ENCODE measurements at places on chromosomes 5 and 9. TPM values are rescaled to one million over a fixed set of nuclear protein-coding genes. Genes with fewer than 3 reads are reported as not detected.

DNA sequence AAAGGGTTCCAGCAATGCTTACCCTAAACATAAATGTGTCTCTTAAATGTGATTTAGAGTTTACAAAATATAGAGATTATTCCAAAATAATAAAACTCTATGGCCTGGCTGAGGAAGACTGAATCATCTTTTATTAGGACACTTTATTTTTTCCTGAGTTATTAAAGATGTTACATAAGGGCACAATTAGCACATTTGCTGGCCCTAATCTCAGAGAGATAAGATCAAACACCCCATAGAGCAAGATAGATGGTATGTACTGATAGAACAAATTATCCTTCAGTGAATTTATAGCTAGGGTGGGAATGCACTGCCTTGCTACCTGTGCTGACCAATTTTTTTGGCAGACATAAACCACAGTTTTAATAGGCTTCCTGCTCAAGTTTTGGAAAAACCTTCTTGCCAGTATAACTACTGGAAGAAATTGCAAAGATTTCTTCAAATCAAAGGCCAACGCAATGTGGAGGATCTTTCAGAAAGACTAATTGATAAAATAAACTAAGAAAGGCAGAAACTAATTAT, 367.1 kb upstream of the MPDZ start:
- no peak for DNase-seq
- H3K27ac ChIP-seq, result no peak overlapping the region
- H3K27me3 ChIP-seq, result no peaks in the 10 kb centered on the region
- H3K4me1 ChIP-seq, result peaks cover 8% of the 10 kb centered on the region

FIBCD1 gene
- not detected for total RNA-seq

DNA sequence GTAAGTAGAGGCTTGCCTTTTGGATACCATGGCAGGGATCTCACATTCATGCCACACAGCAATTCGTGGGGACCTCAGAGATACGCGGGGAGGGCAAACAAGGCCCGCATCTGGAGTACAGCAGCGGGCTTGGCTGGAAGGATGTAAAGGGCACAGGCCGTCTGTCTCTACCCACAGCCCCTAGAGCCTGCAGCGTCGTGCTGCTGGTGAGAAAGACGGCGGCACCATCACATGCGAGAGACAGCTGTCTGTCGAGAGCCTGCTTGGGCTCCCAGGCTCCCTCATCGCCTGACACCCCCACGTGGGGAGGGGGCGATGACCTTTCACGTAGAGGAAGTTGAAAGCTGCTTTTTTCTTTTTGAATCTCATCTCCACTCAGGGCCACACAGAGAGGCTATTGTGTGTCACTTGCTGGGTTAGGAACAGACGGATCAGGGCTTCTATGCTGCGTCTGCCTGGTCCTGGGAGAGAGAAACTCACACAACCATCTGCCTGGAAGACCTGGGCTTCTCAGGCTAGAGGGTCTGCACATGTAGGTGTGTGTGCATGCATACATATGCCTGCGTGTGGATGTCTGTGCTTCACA, 134.6 kb upstream of the PPP1R26 start:
- no peaks in the 10 kb centered on the region for H3K27me3 ChIP-seq
- H3K4me3 ChIP-seq, result no peak overlapping the region
- no peaks in the 10 kb centered on the region for H3K36me3 ChIP-seq
- no peak for DNase-seq
- H3K4me1 ChIP-seq, result peaks cover 7% of the 10 kb centered on the region
- H3K27ac ChIP-seq, result no peak overlapping the region

CMBL gene
- total RNA-seq, result 5.9 TPM

- H3K4me3 ChIP-seq, result no peak overlapping the region
- no peaks in the 10 kb centered on the region for H3K4me1 ChIP-seq
- H3K27ac ChIP-seq, result no peak overlapping the region
These were observed 98.7 kb downstream of the PAX5 start for GRCh38 chr9:36935332-36935731.

DNA sequence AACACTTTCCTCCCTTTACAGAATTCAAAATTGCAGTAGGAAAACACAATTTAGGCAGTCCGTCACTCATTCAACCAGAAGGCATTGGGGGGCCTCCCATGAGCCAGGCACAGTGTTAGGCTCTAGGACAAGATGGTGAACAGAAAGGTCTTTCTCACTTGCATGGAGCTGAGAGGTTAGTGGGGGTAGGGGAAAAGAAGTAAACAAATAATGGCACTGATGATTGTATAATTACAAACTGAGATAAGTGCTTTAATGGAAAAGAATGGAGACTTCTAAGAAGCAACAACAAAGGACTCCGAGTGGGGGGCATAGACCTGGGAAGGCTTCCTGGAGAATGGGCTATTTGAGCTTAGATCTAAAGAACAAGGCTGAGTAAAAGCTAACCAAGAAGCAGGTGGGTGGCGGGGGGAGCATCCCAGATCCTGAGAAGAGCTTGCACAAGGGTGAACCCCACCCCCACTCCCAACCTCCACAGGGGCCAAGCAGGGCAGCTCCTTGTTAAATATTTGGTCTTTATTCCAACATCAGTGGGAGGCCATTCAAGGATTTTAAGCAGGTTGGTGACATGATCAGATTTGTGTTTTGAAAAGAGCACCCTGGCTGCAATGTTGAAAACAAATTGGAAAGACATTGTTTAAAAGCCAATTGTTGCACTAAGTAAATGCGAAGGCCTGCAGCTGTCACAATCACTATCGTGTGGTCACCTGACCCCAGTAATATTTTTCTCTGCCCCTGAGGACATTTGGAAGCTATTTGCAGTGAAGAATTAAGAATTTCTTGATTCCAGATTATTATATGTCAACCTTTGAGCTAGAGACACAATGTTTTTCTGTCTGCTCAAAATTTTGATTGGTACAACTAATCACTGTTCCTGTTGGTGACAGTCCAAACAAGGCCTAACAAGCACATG, 73.9 kb upstream of the EFNA5 start:
- H3K27ac ChIP-seq, result no peak overlapping the region
- DNase-seq, result no peak
- no peaks in the 10 kb centered on the region for H3K36me3 ChIP-seq
- H3K4me3 ChIP-seq, result no peak overlapping the region
- H3K27me3 ChIP-seq, result no peaks in the 10 kb centered on the region

LPAR1 gene
- total RNA-seq, result 83.0 TPM

RETREG1 gene
- total RNA-seq, result 27.7 TPM

PCDHGC4 gene
- 4.9 TPM for total RNA-seq

GRCh38 chr5:179577286-179577960, 27.1 kb downstream of the RUFY1 start:
- peaks cover 61% of the 10 kb centered on the region for H3K36me3 ChIP-seq
- no peak for DNase-seq
- no peak overlapping the region for H3K4me3 ChIP-seq

GRCh38 chr5:8013948-8014710, 145.2 kb downstream of the MTRR start:
- no peaks in the 10 kb centered on the region for H3K36me3 ChIP-seq
- no peak overlapping the region for H3K27ac ChIP-seq

GRCh38 chr5:90598293-90598692, 39.7 kb downstream of the ADGRV1 start:
- no peaks in the 10 kb centered on the region for H3K4me1 ChIP-seq
- no peak overlapping the region for H3K4me3 ChIP-seq
- no peak overlapping the region for H3K27ac ChIP-seq
- no peaks in the 10 kb centered on the region for H3K27me3 ChIP-seq
- H3K36me3 ChIP-seq, result no peaks in the 10 kb centered on the region

- H3K27me3 ChIP-seq, result no peaks in the 10 kb centered on the region
- no peak for DNase-seq
- no peaks in the 10 kb centered on the region for H3K36me3 ChIP-seq
- no peak overlapping the region for H3K4me3 ChIP-seq
- no peaks in the 10 kb centered on the region for H3K4me1 ChIP-seq
- H3K27ac ChIP-seq, result no peak overlapping the region
These were observed 257.8 kb downstream of the BNC2 start for GRCh38 chr9:16612627-16613026.

GRCh38 chr9:125743682-125744428, 3.3 kb upstream of the PBX3 start:
- no peaks in the 10 kb centered on the region for H3K27me3 ChIP-seq
- no peak overlapping the region for H3K4me3 ChIP-seq
- no peak for DNase-seq
- peaks cover 12% of the 10 kb centered on the region for H3K4me1 ChIP-seq
- no peaks in the 10 kb centered on the region for H3K36me3 ChIP-seq
- H3K27ac ChIP-seq, result no peak overlapping the region

LTC4S gene
- 10.6 TPM for total RNA-seq

GRCh38 chr9:21392270-21392669, 7.1 kb upstream of the IFNA2 start:
- H3K27me3 ChIP-seq, result no peaks in the 10 kb centered on the region
- no peak overlapping the region for H3K4me3 ChIP-seq
- no peaks in the 10 kb centered on the region for H3K36me3 ChIP-seq
- no peak overlapping the region for H3K27ac ChIP-seq
- H3K4me1 ChIP-seq, result peaks cover 7% of the 10 kb centered on the region
- DNase-seq, result no peak

- peak; percentile 88 for DNase-seq
- H3K27me3 ChIP-seq, result no peaks in the 10 kb centered on the region
- no peak overlapping the region for H3K4me3 ChIP-seq
- H3K4me1 ChIP-seq, result peaks cover 19% of the 10 kb centered on the region
These were observed 21.3 kb upstream of the GLRX start for GRCh38 chr5:95843733-95844223.

- no peak overlapping the region for H3K27ac ChIP-seq
- H3K27me3 ChIP-seq, result no peaks in the 10 kb centered on the region
- H3K4me3 ChIP-seq, result no peak overlapping the region
- DNase-seq, result no peak
These were observed 30.4 kb upstream of the MTMR12 start for GRCh38 chr5:32343058-32343672.

LOX gene
- total RNA-seq, result 38.8 TPM

DNA sequence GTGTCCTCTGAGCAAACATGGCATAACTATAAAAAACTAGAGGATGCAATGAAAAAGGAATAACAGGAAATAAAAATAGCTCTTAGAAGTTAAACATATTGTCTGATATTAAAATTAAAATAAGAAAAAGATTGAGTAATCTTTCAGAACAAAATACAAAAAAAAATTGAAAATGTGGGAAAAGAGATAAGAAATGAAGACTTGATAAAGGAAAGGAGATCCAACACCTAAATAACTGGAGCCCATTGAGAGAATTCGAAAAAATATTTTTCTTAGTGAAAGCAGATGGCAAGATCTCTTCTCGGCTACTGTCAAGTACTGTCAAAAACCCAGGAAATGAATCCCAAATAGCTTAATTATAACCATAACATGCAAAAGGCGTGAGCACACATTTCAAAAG, 24.9 kb downstream of the LIFR start:
- no peak overlapping the region for H3K27ac ChIP-seq
- no peak overlapping the region for H3K4me3 ChIP-seq
- DNase-seq, result no peak
- peaks cover 15% of the 10 kb centered on the region for H3K4me1 ChIP-seq

PHYHD1 gene
- total RNA-seq, result 23.6 TPM

DNA sequence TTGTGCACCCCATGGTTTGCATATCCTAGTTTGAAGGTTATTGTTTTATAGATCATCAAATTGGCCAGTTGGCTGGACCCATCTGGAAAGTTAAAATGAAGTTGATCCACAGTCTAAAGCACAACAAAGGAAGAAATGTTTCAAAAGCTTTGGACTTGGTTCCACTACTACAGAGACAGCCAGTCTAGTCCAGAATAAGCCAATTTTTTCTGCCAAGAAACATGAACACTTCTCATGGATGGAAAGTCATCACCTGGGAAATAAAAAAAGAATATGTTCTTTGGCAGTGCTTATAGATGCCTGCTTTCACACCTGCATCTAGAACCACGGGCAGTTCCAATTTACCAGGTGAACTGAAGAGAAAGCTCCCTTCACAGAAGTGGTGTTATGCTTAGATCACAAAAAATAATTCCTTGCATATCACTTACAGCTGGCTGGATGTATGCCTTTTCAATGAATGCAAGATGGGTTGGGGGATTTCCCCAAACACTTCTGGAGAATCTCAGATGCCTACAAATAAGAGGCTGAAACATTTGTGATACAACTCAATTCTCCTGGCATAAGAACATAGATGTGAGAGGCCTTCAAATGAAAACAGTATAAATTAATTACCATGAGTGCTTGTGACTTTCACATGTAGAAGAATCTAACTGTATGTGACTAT, 26.9 kb downstream of the C9 start:
- no peak overlapping the region for H3K27ac ChIP-seq
- no peak for DNase-seq
- H3K36me3 ChIP-seq, result no peaks in the 10 kb centered on the region
- no peaks in the 10 kb centered on the region for H3K4me1 ChIP-seq
- no peak overlapping the region for H3K4me3 ChIP-seq
- H3K27me3 ChIP-seq, result no peaks in the 10 kb centered on the region

- H3K4me1 ChIP-seq, result peaks cover 18% of the 10 kb centered on the region
- H3K27ac ChIP-seq, result peak overlapping the region; percentile 55
- H3K27me3 ChIP-seq, result no peaks in the 10 kb centered on the region
- H3K4me3 ChIP-seq, result no peak overlapping the region
- DNase-seq, result no peak
- H3K36me3 ChIP-seq, result no peaks in the 10 kb centered on the region
These were observed 51.3 kb downstream of the ARHGEF37 start for GRCh38 chr5:149632311-149633251.

DNA sequence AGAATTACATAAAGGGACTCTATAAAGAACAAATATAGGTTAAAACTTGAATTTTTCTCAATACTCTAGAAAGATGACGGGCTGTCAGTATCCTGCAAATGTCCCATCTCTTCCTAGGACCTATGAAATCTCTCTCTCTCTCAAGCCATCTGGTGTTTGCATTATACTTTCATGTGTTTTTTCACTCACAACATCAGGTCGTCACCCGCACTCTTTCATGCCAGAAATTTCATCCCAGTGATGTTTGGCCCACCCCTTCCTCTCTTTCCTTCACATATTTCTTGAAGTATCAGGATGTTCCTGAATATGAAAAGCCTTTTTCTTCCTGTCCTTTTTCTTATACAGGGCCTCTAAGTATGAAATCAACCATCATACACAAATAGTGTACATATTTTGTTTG, 63.3 kb upstream of the GAS1 start:
- H3K27ac ChIP-seq, result no peak overlapping the region
- H3K27me3 ChIP-seq, result no peaks in the 10 kb centered on the region
- no peak for DNase-seq
- peaks cover 8% of the 10 kb centered on the region for H3K4me1 ChIP-seq

DNA sequence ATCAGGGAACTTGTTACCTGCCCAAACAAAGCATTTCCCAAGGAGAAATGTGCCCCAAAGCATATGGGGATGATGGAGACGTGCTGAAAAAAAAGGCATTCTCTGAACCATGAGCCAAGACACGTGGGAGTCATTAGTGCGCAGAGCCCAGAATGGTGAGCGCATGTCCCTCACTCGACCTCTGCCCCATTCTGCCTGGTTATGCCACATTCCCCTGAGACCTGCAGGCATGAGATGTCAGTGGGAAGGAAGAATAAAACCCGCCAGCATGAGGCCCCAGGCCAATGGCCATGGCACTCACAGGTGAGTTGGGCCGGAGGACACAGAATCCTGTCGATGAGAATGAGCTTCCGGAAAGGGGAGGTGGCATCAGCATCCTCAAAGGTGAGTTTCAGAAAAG, 228.9 kb downstream of the CDK5RAP2 start:
- no peaks in the 10 kb centered on the region for H3K36me3 ChIP-seq
- no peak overlapping the region for H3K27ac ChIP-seq
- no peaks in the 10 kb centered on the region for H3K27me3 ChIP-seq
- no peaks in the 10 kb centered on the region for H3K4me1 ChIP-seq
- DNase-seq, result no peak
- H3K4me3 ChIP-seq, result no peak overlapping the region

Measured in vagina (tissue), 2 donors.